Stimulated activated CD4-positive, alpha-beta T cell treated with anti-CD3 and anti-CD28 coated beads, Interleukin-15, amount 100 ng/mL, for 1 hour (primary cell): ENCODE measurements at places on chromosomes 11 and 22.

DNA sequence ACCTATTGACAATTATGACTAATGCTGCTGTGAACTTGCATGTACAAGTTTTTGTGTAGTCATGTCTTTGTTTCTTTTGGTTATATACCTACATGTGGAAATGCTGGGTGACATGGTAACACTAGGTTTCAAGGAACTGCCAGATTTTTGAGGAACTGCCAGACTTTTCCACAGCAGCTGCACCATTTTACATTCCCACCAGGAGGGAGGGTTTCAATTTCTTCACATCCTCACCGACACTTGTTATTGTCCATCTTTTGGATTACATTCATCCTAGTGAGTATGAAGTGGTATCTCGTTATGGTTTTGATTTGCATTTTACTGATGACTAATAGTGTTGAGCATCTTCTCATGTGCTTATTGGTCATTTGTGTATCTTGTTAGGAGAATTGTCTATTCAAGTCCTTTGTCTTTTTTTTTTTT lies 13.3 kb downstream of the CLDN5 start:
- no peak for DNase-seq

GRCh38 chr11:112778091-112778876 lies 182.9 kb upstream of the NCAM1 start:
- no peak for DNase-seq

DNA sequence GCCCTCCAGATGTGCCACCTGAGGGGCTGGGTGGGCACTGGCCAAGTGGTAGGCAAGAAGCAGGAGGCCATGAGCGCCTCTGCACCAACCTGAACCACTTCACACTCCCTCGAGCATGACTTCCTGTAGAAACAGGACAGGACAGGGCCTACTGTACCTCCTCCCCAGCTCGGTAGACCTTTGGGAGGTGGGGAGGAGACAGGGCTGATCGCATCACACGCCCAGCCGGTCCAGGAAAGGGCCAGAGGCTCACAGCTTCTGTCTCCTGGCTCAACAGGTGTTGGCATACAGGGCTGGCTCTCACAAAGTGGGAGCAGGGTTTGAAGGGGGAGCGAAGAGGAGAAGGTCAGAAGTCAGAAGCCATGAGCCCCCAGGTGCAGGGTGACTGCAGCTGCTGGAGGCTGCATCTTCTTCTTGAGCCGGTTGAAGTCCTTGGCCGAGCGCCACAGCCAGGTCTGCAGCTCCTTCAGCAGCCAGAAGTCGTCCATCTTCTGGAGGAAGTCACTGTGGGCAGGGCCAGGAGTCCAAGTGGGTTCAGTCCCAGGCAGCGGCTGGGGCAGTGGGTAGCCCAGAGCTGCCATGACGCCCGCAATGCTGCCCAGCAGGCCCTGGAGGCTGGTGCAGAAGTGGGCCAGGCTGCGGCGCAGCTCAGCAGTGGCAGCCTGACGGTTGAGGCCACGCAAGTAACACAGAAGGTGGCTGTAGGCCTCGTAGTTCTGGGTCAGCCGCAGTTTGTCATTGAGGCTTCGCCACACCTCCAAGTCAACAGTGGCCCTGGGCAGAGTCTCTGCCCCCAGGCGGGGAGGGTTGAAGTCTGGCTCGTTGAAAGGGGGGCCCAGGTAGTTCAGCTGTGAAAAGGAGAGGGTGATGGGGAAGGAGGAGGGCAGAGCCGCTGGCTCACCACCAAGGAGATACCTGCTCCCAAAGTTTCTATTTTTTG lies 8.3 kb downstream of the CLCF1 start:
- no peak for DNase-seq

DNA sequence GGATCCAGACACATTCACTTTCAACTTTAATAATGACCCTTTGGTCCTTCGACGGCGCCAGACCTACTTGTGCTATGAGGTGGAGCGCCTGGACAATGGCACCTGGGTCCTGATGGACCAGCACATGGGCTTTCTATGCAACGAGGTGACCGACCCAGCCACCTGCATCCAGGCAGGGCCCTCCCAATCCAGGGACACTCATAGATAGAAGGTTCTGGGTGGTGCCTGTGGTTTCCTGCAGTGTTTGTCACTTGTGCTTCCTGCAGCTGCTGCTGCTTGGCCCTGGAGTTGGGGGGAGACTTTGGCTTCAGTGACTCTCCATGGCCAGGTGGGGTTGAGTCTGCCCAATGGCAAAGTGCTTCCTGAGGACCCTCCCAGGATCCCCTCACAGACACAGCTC lies 7.3 kb downstream of the APOBEC3B start:
- no peak for DNase-seq

- no peak for DNase-seq
These were observed 45.5 kb upstream of the CRYBB3 start for GRCh38 chr22:25153961-25154666.

GRCh38 chr22:37259540-37260029 lies 15.5 kb upstream of the RAC2 start:
- DNase-seq = no peak

GRCh38 chr11:82927264-82927880 lies 25.8 kb downstream of the DDIAS start:
- DNase-seq = no peak

GRCh38 chr11:59716051-59716450 lies 2.4 kb upstream of the OR10V1 start:
- DNase-seq = no peak

DNA sequence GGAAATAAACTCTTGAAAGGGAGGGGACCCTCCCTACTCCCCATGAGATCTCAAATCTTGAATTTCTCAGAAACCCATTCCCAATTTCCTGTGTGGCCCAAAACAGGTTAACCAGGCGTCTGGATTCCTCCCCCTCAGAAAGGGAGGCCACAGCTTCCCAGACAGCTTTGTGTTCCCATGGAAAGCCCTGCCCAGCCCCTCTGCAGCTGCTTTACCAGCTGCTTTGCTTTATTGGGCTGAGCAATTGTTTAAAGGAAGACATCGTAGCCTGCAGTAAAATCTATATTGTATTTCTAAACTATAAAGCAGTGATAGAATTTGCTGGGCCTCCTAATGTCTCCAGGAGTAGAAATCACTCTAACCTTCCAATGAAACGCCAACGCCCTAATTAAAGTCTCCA lies 97.4 kb downstream of the CHST1 start:
- DNase-seq = no peak

DNA sequence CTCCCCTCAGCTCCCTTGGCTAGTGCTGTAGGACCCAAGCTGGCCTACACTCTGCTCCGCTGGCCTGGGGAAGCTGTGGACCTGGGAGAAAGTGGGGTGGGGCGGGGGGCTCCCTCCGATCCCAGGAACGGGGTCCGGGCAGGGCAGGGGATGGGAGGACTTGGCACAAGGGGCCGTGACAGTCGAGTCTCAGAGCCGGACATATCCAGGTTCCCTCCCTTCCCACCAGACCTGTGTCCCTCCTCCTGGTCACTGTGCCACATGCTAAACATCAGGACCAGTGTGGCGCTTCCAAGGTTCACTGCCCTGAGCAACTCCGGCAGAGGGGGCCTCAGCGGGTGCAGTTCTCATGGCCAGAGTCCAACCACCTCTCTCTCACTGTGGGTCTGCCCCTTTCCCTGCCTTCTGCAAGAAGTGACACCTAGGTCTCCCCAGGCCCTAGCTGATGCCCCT lies 2.0 kb downstream of the DUSP8 start:
- no peak for DNase-seq

GRCh38 chr11:3939651-3940190 lies 84.3 kb downstream of the STIM1 start:
- no peak for DNase-seq

DNA sequence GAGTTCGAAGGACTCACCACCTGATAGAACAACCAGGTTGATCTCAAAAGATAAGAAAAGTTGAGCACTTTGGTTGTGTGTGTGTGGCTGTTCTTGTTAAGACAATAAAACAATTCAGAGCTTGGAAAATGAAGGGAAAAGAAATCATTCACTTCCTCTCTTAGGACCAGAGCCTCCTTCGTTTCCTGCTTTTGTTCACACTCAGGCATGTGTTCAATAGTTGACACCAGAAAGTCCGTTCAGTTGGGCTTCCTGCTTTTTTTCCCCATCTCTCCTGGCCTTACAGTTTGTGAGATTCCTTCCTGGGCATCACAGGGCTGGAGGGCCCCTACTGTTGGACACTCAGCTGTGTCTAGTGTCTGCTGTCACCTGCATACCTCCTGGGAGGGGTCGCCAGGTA lies 48.0 kb downstream of the TSPAN18 start:
- no peak for DNase-seq
